ENCODE measurements at places on chromosomes 5 and 9.

DNA sequence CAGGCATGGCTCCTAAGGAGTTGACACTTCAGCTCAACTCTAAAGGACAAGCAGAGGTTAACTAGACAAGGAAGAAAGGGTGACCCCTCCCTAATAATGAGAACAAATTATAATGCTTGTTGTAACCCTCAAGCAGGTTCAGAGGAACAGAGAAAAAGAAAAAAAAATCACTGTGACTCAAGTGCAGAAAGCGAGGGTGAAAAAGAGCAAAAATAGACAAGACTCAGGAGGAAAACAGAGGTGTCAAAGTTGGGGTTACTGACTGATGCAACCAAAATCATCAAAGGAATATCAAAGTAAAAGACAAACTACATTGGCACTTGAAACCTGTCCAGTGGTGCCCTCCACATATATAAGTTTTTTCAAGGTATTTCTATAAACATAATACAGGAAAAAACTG, 28.4 kb downstream of the FBXW11 start:
- DNase-seq, result no peak

GRCh38 chr5:151656311-151656710, 30.4 kb downstream of the SPARC start:
- DNase-seq, result no peak

- DNase-seq, result no peak
Measured at GRCh38 chr9:19430201-19430760, 21.5 kb downstream of the ACER2 start.

GRCh38 chr9:109520475-109521132, 22.5 kb upstream of the PTPN3 start:
- no peak for DNase-seq

DNA sequence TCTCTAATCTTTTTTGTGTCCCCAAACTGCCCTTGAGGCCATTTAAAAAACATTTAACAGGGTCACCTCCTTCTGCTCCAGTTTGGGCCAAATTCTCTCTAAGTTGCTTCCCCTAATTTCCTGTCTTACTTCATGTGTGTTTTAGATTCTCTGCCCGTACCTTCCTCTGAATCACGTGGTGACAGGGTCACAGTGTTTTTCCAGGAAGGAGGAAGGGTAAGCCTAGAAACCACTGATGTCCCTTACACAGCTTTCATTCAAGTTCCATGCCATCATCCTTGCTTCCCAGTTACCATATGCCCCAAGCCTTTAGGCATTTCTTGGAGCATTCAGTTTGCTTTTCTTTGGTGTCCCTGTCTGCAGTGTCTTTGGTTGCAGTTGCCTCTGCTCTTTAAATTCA, 42.4 kb upstream of the MACIR start:
- DNase-seq, result no peak

DNA sequence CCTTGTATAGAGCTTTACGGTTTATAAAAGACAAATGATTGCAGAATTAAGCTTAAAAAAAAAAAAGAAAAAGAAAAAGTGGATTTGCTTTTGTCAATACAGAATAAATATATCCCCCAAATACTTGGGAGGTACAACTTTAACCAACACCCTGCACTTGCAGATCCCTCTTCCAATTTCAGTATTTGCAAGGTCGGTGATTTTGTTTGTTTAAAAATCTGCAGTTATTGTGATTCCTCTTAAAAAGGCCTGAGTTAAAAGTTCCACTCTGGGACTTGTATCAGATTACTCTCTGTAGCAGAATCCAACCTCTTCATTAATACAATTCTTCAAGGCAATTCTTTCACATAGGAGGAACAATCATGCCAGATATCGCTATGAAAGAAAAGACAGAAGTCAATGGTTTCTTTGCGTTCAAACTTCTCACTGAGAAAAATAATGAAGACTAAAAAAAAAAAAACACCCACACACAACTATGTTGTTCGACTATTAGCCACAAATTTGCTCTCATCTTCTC, 400.9 kb downstream of the EBF1 start:
- no peak for DNase-seq

DNA sequence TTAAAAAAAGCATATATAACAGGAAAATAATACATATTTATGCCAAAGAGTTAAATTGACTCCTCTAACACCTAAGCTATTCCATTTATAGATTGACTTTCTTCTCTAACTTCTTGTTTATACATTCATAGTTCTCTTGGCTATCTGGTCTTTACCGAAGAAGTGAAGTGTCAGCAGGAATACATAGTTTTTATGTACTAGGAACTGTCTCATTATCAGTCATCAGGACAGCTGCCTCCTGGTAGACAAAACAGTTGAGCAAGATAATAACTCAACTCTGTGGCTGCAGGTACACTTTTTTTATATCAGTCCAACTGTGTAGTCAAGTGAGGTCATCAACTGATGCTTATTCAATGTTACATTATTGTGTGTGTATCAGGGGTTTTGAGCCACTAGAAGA, 1436.0 kb upstream of the NUDT12 start:
- no peak for DNase-seq

GRCh38 chr5:134543820-134544614, 18.5 kb downstream of the JADE2 start:
- DNase-seq, result no peak

DNA sequence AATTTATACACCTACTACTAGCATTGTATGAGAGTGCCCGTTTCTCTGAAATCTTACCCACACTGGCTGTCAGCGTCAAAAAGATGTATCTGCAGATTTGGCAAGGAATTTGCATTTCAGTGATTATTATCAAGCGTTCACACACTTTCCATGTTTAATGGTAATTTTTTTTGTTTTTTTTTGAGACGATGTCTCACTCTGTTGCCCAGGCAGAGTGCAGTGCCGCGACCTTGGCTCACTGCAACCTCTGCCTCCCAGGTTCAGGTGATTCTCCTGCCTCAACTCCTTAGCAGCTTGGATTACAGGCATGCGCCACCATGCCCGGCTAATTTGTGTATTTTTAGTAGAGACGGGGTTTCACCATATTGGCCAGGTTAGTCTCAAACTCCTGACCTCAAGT, 14.3 kb downstream of the ABL1 start:
- no peak for DNase-seq

DNA sequence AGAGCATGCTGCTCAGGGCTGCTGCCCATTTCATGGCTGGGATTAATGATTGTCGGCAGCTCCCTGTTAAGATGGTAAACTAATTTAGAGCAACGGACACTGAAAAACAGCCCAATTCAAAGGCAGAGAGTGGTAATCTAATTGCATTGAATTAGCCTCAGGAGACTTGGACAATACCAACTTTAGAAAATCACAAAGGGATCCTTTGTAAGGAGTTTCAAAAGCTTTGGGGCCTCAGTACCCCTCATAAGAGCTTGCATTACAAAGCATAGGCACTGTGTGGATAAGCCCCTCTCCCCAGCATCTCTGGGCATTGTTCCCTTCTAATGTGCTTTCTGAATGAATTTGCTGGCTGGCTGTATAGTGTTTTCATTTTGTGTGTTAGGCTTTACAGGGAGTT, 6.7 kb downstream of the GLRA1 start:
- no peak for DNase-seq

DNA sequence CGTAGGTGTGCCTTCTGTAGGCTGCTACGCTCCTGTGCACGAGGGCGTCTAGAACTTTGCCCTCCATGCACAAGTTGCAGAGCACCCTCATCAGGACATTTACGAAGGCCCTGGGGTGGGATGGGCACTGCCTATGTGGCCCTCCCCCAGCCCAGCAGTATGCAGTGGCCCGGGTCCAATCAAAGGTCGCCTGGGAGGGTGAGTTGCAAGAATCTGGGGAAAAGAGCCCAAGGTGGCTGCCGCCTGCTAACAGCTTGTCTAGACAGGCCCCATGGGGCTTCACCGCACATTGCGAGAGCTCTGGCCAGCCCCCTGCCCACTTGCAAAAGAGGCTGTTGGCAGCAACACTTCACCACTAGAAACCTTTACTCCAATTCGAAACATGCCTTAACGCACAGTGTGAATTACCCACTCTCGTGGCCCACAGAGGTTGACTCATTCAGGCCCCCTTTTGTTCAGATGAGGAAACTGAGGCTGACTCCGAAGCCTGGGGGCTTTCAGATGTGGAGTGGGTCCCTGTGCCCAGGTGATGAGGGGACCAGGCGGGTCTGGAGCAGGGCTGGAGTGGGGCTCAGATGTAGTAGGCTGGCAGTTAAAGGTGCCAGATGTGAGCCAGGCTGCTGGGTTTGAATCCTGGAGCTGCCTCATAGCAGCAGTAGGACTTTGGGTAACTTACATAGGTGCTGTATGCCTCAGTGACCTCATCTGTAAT, 31.8 kb upstream of the IL17B start:
- no peak for DNase-seq

DNA sequence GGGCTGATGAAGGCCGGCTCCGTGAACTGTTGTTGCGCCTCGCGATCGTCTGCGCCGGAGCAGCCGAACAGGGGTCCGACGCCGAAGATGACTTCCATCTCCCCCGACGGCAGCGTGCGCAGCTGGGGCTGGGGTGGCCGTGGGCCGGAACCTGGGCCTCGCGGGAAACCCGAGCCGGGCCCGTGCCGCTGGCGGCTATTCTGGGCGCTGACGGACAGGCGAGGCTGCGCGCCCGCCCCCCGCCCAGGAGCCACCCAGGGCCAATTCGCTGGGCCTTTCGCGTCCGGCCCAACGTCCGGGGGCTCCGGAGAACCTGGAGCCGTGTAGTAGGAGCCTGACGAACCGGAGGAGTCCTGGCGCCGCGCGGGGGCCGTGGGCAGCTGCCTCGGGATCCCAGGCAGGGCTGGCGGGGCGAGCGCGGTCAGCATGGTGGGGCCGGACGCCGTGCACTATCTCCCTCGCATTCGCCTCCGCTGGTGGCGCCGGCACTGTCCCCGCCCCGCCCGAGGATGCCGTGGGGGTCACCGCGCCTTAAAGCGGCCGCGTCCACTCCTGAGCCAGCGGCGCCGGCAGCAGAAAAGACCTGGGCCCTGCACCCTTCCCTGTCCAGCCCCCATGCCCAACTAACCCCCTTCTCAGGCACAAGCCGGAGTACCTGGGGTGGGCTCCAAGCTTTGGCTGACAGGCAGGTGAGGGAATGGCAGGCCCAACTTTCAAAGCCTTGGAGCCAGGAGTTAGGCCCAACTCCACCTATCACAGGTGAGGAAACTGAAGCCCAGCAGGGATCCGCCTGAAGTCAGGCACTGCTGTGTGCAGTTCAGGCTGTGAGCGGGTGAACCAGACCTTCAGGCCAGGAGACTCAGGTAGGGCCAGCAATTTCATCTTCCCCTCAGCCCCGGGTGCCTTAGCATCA, at the start of gene PROB1:
Gene PROB1 (minus strand): TSS at position 451 of the 913 bp plus-strand sequence. CDS start 23 bp downstream, at position 428.
- DNase-seq, result no peak

- DNase-seq, result no peak
Measured at GRCh38 chr5:57493034-57493433, 10.4 kb upstream of the ACTBL2 start.

DNA sequence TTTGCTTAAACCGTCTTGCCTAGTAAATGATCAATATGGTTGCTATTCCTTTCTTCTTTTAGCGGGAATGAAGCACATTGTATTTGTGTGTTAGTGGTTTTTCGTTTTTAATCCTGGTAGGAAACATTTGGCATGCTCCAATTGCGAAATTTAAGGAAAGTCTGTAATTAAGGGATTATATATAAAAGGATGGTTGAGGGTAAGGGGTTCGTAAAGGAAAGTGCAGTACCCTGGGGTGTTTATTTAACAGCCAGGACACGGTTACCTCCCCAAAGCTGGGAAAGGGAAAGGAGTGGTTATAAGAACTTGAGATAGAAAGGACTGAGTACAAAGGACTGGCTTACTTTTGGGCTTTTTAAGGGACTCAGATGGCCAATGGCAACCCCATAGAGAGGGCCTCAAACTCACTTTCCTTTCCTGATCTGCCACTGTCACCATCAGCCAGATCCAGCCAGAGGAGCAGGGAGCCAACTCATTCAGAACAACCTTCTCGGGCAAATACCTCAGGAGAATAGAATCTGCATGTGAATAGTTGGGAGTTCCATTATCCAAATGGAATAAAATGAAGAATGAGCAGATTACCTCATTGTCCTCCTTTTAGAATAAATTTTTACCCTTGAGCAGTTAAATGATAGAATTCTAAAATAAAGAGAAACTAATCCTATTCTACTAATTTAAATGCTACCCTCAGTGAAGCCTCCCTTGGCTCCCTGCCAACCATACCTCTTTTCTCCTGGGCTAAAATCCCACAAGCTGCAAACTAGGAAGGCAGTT, 117.7 kb downstream of the SNCAIP start:
- DNase-seq, result no peak

- no peak for DNase-seq
Measured at GRCh38 chr5:69271376-69271775, 36.7 kb downstream of the CDK7 start.

DNA sequence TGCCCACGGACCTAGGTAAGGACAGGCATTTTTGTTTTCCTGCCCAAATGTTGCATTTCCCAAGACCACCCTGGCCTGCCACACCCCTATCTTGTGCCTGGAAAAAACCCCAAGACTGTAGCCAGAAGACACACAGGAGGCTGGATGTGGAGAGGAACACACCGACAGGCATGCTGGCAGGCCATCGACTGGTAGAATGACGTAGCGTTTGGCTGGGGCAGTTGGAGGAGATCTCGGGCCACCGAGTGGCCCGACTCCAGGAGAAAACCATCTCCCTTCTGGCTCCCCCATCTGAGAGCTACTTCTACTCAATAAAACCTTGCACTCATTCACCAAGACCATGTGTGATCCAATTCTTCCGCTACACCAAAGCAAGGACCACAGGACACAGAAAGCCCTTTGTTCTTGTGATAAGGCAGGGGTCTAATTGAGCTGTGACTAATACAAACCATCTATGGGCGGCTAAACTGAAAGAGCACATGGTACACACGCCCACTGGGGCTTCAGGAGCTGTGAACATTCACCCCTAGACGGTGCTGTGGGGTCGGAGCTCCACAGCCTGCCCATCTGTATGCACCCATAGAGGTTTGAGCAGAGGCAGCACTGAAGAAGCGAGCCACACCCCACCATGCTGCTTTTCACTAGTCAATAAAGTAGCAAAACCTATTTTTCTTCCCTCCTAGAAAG, 38.9 kb upstream of the N4BP3 start:
- no peak for DNase-seq

DNA sequence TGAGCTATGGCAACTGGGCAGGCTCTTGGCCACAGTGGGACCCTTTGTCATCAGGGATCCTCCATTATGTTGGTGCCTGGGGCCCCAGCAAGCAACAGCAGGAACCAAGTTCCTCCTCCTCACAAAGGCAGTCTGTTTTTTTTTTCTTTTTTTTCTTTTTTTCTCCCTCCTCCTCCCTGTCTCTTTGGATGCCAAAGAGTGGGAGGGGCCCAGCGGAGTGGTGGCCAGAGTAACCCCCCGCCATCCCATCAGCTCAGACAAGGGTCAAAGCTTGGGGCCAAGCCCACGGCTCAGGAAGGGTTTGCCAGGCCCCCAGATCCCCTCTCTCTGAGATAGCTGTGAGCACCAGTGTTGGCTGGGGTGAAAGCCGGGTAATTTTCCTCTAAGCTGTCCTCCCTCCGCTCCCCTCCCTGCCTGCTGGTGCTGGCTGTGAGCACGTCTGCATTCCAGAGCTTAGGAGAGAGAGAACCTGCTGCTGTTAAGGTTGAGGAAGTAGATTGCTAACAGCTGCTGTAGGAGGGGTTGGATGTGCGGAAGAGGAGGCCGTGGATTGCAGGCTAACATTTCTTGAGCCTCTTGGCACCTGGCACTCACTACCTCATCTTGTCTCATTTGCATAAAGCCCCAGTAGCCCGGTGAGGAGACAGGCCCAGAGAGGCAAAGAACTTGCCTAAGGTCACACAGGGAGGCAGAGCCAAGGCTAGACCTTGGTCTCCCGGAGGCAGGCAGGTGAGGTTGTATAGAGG, 21.2 kb downstream of the GSN start:
- no peak for DNase-seq

Measured in dorsolateral prefrontal cortex (tissue), 122 donors.